ENCODE measurements at places on chromosomes 6 and 20.

- DNase-seq, result no peak
Measured at GRCh38 chr6:151616091-151616513, 122.3 kb downstream of the CCDC170 start.

GRCh38 chr20:22374066-22374465 lies 210.3 kb downstream of the FOXA2 start:
- no peak for DNase-seq

- no peak for DNase-seq
Measured at GRCh38 chr6:5141046-5141445, 55.9 kb downstream of the PPP1R3G start.

DNA sequence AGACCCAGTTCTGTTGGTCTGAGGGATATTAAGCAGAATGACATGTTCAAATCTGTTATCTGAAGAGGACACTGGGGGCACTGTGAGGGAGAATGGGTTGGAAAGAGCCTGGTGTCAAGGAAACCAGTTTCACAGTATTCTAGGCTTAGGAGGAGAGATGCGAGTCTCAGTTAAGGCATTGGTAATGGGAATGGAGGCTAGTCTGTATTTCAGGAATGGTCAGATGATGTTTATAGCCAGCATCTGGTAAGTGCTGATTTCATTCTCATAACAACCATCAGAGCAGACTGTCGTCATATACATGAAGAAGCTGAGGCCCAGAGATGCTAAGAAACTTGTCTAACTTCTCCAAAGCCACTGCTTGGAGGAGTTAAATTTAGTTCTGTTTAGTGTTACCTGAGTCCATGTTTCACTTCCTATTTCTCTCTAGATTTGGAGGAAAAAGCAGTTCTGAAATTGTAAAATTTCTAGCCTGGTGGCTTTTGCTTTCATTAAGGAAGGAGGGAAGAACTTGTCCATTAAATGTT lies 242.0 kb downstream of the ARID1B start:
- DNase-seq, result no peak

- no peak for DNase-seq
Measured at GRCh38 chr6:3321875-3322274, 63.1 kb downstream of the PSMG4 start.

DNA sequence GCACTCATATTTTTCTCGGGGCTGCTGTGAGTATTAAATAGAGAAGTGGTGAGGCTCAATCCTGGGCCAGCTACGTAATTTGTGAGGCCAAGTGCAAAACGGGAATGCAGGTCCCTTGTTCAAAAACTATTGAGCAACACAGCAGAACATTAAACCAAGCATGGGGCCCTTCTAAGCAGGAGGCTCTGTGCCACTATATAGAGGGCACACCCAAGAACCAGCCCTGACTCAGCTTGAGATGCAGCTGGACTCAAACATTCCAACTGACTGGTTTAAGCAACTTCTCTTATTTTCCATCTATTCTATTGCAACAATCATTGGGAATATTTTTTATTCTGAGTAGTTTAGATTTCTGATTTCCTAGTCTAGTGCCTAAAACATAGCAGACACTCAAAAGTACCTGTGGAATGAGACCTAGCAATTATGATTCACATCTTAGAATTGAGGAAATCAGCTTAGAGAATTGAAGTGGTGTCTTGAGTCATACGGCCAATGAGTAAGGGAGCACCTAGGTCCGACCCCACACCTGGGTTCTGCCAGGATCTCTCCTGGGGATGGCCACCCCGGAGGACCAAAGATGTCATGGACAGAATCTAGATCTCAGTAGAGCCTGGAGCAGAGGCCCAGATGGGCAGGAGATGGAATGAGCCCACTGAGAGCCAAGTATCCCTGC lies 1.3 kb downstream of the SIRPB2 start:
- DNase-seq, result no peak

GRCh38 chr6:156814036-156814581 lies 36.9 kb downstream of the ARID1B start:
- no peak for DNase-seq

DNA sequence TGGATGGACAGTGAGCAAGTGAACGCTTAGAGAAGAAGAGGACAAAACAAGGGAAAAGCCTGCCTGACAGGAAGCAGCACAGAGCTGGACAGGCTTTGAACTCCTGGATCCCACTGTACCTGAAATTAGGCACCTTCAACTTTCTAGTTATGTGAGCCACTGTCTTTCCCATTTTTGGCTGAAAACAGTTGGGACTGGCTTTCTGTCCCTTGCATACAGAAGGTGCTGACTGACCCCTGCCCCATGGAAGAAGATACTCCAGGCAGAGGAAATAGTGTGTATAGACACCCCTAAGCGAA lies 122.8 kb downstream of the CEBPB start:
- DNase-seq, result no peak

DNA sequence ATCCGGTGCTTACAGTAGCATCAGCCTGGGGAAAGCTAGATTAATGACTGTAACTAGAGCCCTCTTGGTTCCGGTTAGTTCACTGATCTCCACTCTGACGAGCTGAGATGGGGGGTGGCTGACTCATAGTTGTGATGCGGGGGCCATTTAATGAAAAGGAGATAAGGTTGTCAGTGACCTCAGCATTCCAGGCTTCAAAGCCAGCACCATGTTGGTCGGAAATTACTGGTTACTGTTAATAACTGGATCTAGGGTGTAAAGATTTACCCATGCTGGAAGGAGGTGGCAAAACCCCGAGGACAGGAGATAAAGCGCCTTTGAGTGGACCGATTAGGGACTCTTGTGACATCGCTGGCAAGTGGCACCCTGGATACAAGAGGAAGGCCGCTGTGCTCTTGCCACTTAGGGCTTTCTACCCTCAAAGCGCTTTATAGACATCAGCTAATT lies 21.1 kb downstream of the FOXC1 start:
- DNase-seq, result no peak

- no peak for DNase-seq
Measured at GRCh38 chr6:1756472-1757129, 146.9 kb downstream of the FOXC1 start.

DNA sequence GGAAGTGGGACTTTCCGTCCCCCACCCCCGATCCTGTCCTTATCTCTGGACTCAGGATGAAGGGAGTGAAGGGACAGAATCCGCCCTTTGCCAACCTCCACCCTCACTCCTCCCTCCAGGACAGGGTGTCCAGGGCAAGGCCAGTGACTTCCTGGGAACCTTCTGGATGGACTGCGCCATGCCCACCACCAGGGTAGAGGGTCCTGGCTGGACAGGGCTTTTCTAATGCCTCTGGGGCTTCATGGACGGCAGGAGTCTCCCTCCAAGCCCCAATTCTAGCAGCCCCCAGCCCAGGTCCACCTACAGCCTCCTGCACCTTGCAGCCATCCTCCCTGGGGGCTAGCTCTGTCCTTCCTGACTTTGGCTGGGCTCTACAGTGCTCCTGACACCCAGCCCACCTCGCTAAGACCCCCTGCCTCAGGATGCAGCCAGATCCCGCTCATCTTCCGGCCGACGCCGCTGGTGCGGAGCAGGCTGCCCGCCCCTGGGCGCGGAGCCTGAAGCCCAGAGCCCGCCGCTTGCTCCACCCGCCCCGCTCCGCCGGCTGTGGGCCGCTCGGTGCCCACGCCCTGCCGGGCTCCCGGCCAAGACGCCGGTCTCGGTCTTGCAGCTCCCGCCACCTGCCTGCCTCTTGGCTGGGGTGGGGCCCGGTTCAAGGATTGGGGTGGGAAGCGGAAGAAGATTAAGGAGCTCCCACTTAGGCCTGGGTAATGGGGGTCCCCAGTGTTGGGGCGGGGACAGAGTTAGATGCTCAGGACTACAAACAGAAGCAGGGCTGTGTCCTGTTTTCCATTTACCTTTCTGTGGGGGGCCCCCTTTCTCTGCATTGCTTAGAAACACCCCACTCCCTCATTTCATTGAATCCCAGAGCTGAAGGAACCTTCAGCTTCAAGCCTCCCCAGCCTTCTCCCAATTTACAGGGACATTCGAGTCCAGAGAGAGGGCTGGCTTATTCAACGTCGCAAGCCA lies 72.8 kb downstream of the MDGA1 start:
- DNase-seq, result no peak

GRCh38 chr6:85449388-85449817 lies 480 bp upstream of the NT5E start:
- DNase-seq, result peak; percentile 46

GRCh38 chr6:80095600-80095999 lies 10.9 kb upstream of the BCKDHB start:
- no peak for DNase-seq

DNA sequence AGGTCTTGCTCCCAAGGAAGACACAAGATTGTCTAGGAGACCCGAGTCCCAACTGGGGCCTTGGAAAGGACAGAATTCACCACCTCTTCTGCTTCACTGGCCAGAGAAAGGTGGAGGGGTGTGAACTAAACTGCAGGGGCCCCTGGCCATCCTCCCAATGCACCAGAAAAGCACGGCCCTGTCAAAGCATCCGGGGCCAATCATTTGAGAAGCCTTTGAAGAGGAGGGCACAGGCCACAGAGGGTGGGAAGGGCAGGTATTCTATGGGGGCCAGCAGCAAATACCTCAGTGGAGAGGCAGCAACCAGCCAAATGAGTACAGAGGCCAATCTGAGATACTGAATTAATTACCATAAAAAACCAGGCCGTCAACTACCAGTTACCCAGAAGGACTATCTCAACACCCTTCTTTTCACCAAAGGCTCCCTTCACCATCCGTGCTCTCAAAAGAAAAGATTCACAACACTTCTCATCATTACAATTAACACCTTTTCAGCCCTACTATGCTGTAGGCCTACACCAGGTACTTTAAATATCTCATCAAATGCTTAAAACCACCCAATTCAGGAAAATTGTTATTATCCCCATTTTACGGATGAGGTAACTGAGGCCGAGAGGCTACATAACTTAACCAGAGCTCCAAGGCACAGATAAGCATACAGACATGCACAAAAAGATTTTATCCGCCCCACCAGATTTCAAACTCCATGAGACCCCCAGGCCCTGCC lies 50.7 kb downstream of the TRERF1 start:
- DNase-seq, result no peak

DNA sequence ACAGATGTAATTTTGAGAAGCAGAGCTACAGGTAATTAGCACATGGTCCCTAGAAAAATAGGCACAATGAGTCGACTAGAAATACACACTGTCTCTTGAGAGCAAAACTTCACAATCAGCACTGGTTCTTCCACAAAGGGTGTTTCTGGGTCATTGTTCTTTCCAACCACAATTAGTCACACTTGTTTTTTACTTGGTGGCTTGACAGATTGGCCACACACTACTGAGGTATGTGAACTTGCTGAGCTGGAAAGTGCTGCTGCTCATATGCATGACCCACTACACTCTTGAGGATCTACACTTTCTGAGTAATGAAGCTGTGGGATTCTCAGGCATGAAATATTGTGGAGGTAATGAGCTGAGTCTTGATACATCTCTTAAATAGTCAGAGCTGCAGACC lies 347.7 kb downstream of the BCKDHB start:
- no peak for DNase-seq

DNA sequence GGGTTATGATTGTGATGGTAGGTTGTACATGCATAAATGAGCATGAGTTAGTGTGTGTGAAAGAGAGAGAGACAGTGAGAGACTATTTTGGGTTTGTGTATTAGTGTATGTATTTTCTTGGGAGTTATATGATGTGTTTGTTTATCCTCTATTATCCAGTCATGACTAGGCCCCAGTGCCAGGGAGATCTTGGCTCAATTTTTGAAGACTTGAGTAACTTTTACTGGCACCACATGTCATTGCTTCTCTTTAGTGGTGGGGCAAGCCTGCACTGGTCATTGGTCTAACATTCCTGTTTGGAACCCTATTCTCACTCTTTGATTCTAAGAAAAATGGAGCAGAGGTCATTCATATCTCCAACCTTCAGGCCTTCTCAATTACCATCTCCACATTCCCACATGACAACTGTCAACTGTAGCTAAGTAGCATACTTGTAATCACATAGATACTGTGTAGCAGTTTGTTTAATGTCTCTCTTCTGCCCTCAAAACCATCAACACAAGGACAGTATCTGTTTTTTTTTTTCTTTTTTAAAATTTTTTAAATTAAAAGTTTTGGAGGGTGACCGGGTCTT lies 8.8 kb downstream of the L3MBTL1 start:
- no peak for DNase-seq

GRCh38 chr6:147905711-147906110 lies 397.2 kb downstream of the SAMD5 start:
- no peak for DNase-seq

DNA sequence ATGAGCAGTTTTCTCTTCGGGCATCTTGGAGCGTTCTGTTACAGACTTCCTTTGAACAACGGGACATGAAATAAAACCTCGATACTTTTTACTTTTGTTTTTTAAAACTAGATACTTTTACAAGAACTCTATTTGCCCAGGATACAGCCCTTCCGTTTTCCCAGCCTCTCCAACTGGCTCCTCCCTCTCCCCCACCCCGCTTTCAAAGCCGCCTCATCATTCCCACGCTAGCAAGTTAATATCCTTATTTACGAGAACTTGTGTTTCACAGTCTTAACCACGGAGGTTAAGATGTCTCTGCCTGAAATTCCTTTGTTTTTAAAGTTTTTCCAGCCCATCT lies 241 bp upstream of the CFAP206 start:
- no peak for DNase-seq

DNA sequence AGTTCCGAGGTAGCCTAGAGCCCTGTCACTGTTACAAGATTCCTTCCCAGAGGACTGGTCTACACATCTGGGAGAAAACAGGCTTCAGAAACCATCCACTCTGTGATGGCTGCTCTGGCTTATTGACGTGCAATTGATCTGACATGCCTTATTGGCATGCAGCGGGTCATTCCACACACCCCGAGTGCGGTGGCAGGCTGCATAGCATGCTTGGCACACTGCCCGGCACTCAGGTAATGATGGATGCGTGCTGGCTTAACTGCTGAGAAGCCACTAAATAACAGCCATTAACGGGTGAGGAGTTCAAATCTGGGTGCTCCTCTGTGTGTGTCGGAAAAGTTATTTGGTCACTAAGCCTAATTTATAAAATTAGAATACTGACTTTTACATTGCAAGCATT lies 67.9 kb upstream of the CDH4 start:
- DNase-seq, result no peak

DNA sequence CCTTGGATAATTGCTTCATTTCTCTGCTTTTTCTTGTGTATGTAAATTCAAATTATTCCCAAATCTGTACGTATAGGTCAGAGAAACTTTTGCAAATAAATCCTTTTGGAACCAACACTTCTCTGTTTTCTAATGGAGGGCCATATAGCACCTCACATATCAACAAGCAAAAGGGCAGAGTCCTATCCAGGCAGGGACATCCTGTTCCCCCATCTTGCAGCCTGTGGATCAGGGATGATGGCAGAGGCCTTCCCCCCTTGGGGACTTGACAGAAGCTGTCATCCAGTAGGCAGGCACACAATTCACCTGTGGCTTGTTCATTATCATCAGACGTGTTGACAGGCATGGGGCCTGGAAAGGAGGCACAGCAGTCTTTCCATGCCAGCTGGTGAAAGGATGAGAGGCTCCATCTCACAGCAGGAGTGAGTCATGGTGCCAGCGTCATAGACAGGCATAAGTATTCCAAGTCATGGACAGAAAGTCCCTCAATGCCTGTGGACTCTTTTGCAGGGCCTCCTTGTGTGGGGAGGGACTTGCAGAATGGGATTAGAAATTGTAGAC lies 31.8 kb upstream of the PLEKHG1 start:
- DNase-seq, result no peak
